CD4-positive, alpha-beta T cell treated with Interleukin-6 at 100 ng/mL for 8 hours (primary cell): ENCODE measurements at places on chromosomes 3 and 15.

- DNase-seq: no peak
Observed at GRCh38 chr3:158737976-158738615, 5.8 kb upstream of the RARRES1 start.

DNA sequence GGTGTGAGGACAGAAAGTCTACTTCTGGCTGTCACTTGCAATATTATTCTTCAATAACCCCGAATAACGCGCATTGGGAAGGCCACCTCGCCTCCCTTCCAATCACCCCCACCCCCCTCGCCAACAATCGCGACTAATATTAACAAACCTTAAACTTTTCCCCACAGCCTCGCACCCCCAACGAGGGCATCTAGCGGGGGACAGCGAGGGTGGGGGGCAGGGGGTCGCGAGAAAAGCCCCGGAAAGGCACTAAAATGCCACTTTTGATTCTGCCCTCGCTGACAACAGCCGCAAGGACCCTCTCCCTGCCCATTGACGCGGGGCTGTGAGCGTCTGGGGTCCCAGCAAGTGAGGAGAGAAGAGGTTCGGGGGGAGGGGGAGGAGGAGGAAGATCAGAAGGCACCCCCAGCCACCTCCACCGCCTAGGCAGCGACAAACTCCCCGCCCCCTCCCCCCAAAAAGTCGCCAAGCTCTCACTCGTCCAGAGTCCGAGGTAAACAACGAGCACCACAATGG, 868 bp downstream of the SATB1 start:
- DNase-seq: no peak

GRCh38 chr3:111874177-111874820, 15.2 kb downstream of the PHLDB2 start:
- DNase-seq: no peak

DNA sequence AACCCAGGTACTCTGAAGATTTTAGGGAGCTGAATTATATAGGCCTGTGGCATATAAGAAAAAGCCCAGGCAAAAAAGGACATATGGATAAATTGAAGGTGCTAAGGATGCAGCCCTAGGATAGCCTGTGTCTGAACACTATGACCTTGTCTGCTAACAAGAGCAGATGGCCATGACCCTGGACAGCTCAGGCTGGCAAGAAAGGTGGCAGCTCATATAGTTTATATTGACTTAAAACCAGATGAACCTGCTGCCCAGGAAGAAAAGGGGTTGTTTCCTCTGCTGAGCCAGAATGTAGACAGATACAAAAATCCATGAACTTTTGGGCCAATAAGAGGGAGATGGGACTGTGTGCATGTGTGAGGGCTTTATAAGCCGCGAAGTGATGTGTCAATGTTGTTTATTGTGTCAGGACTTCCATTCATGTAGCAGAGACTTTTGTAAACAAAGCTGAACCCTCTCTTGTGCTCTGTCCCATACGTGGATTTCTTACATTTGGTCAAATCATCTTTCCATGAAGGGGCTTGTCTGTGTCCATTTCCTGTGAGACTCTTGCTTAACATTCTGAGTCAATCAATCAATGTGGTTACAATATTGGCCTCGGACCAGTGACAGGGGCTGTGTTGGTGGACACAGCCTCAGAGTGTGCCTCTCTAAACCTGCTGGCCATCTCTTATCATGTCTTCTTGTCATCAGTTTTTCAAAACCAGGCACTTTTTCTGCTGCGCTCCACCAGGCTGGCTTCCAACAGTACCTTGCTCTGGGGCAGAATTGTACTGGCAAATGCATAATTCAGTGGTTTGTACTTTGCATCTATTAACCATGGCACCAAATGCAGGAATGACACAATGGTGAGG, 321.2 kb downstream of the WDR72 start:
- DNase-seq: no peak

DNA sequence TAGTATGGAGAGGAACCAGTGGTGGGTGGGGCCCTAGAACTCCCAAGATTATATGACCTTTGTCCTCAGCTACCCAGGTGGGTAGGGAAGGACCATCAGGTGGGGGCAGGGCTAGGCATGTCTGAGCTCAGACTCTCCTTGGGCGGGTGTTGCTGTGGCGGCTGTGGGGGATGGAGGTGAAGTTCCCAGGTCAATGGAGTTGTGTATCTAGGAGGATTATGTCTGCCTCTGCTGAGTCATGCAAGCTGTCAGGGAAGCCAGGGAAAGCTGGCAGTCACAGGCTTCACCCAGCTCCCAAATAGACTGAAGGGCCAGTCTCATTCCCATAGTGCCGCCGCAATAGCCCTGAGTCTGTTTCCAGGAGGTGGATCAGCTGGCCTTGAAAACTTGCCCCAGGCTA, 139.7 kb upstream of the CFAP20DC start:
- no peak for DNase-seq

DNA sequence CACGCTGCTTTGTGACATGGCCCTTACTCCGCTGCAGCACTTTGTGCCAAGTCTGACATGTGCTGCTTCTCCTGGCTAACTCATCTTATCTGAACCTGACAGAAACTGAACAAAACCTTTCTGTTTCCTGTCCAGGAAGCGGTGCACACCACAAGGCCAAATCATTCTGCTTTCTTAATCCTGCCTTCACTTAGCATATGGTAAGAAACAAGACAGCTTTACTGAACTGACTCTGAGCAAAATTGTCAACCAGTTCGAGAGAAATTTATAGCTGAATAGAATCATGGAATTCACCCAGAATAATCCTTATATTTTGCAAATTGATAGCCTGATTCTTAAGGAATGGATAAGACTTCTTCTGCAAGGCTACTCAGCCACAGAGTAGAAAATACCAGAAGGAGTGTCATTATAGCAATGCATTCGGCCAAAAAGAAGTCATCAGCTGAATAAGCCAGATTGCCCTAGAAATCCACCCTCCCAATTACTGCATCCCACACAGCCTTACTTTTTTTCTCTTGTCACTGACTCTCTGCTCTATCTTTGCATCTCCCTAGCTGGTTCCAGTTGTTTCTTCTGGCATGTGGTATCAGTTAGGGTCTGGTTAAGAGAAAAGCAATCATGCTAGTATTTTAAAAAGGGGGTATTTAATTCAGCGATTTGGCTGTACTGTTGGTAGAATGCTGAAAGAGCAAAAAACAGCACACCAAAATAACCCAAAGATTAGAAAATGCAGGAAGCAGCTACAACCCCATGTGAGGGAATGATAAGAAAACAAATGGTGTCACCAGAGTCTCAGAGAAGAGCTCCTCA, 41.6 kb upstream of the STRIT1 start:
- DNase-seq: no peak

DNA sequence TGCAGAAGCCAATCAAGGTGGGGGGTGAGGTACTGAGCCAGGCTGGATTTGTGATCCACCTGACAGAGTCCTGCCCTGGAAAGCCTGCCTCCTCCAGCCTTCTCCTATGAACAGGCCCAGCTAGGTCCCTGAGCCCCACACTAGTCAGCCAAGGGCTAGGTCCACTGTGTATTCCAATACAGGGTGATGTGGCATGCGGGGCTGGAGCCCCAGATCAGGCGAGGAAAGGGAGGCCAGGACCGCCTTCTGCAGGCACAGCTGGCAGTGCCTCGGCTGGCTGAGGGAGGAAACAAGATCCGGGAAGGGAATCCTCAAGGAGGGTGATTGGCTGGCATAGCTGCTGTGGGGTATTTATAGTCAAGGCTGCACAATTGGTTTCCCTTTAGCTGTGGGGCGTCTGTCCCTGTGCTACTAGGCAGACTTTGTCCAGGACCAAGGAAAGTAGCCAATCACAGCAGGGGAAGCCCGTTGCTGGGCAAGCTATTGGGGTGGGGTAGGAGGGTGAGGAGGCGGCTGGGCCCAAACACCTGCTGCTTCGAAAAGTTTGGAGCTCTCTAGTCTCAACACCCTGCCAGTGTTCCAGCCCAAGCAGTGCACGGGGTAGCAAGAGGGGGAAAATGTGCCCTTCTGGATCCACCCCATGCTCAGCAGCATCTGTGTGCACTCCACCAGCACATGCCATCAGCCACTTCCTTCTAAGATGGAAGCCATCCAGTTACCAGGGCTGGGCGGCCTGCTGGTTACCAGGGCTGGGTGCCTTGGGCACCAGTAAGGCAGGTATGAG, 5.9 kb downstream of the KY start:
- DNase-seq: no peak

- DNase-seq: no peak
Observed at GRCh38 chr15:69524814-69525213, 72.2 kb downstream of the RPLP1 start.

GRCh38 chr3:129004639-129005295, 3.7 kb downstream of the EFCC1 start:
- no peak for DNase-seq

- no peak for DNase-seq
Observed at GRCh38 chr3:137641879-137642704, 122.0 kb upstream of the SOX14 start.

DNA sequence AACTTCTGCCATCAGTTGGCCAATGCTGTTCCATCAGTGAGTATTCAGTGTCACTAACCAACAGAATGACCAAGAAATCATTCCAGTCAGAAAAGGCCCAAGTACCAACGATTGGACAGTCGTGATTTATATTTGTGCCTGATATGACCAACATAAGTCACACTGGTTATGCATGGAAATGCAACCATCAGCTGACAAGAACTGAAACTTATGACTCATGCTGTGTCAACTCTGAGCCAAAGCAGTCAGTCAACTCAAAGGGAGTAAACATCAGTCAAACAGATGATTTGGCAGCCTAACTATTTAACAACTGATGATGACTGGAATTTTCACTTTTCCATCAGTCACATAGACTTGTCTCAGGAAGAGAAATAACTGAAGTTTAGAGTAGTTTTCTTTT, 142.4 kb downstream of the ANXA2 start:
- DNase-seq: no peak

DNA sequence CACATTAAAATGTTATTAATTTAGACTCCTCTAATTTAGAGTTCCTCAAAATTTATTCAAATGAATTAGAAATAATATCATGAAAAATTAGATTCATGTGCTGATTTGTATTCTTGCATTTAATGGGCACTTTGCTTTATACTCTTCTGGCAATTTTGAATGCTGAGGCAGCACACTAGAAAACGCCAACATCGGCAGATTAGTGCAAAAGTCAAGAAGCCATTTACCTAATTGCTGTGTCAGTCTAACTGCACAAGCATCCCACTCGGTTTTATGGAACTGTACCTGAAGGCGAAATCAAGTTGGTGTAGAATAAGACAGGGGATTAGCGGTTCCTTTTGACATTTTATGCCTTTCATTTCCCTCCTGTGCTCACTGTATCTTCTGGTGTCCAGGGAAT, 382.0 kb downstream of the ROBO2 start:
- no peak for DNase-seq
